RWPE1 (cell line): ENCODE measurements at places on chromosomes 7 and 10.

GRCh38 chr7:33965183-33965744 is 59.9 kb downstream of the BMPER start:
- DNase-seq: no peak

DNA sequence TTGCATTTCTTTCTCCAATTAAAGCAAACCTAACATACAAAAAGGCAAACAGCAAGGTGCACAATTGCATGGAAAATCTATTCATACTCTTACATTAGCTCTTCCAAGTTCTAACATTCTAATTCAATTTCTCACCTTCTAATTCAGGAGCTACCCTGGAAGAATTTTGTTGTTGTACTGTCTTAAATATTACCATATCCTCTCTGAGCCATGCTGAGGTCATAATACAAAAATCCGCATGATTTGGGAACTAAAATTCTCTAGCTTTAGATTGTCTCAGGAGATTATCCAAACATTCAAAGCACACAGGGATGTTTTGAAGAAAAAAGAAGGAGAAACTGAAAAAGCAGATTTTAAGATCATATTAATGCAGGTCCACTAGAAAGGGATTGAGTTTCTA is 229.9 kb downstream of the KIAA1217 start:
- no peak for DNase-seq

GRCh38 chr10:77299320-77299719 is 338.3 kb downstream of the KCNMA1 start:
- no peak for DNase-seq

DNA sequence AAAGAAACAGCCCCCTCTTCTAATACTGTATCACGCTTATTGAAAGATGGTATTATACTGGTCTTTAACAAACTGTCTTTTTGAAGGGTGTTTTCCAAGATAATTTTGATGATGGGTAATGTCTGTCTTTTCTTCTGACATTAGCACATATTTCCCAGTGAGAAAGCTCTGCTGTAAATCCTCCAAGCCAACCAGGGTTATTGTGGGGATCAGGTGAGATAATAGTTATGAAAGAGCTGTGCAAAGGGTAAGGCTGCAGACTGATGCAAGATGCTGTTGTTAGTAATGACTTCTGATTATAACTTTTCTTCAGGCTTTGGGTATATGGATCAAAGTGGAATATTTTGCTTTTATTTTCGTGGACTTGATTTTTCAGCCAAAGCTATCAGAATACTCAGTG is 581.7 kb downstream of the REEP3 start:
- no peak for DNase-seq

- DNase-seq: no peak
These were observed 76.9 kb downstream of the FAM171A1 start for GRCh38 chr10:15293862-15294842.

GRCh38 chr10:60944910-60945297 is 919 bp upstream of the RHOBTB1 start:
- DNase-seq: no peak

- DNase-seq: no peak
These were observed 90.5 kb upstream of the PLXNA4 start for GRCh38 chr7:132666774-132667172.
